ENCODE measurements at places on chromosomes 12 and 14.

DNA sequence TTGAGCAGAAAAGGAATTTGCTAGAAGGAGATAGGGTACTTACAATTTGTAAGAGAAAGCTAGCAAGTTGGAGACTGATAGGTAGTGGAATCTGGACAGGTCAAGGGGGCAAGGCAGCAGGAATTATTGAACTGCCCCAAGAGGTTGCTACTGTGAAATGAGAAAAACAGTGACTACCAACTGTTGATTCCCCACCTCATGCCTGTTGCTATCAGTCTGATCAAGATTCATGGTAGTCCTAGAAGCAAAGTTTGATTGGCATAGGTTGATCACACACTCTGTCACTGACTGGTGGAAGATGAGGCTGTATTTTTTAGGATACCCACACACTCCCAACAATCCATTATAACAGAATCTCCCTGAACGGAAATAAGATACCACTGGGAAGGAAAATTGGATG is 89.4 kb upstream of the IGF1 start:
- no peak for DNase-seq

DNA sequence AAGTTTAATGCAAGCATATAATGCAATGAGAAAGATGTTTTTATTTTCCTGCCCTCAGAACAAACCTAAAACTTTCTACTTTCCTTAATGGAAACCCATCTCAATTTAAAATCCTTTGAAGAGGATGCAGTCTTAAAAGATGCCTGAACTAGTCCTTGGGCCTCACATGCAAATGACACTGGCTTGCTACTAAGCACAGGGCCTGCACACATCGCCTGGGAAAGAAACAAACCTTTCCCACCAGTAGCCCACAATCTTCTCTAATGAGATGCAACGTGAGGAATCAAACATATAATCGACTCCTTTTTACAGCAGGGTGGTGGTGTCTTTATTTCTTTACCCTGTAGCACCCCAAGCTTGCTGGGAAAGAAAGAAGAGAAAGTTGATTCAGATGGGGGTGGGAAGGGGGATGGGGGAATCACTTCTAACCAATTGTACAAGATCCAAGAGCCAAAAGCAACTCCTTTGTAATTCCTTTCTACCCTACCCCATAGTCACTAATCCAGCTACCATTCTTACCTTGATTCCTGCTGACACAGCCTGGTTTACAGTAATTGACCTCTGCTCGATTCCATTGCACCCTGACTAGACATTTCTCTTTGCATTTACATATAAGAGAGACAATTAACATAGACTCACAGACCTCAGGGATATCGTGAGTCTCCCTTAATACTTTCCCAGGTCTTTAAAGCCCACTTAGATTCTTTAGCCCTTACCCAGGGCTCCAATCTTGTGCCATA is 69.5 kb upstream of the FERMT2 start:
- no peak for DNase-seq

- DNase-seq: no peak
Measured at GRCh38 chr12:52494518-52494917, 1.5 kb upstream of the KRT6A start.

DNA sequence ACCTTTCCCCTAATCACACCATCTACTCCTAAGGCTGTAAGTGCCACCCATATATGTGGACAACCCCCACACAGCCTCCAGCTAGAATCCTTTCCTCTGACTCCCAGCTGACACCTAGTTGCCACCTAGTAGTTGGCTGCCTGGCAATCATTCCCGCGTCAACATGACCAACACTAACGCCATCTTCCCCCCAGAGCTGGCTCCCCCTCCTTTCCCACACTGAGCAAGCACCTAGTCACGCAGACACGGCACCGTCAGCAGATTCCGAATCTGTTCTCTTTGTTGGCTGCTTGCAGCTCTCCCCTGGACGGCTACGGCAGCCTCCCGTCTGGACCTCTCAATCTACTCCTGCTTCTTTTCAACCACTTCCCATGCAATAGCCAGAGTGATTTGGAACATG is 27.7 kb downstream of the UBR7 start:
- DNase-seq: no peak

GRCh38 chr12:132803888-132804287 is 24.8 kb downstream of the GOLGA3 start:
- no peak for DNase-seq

DNA sequence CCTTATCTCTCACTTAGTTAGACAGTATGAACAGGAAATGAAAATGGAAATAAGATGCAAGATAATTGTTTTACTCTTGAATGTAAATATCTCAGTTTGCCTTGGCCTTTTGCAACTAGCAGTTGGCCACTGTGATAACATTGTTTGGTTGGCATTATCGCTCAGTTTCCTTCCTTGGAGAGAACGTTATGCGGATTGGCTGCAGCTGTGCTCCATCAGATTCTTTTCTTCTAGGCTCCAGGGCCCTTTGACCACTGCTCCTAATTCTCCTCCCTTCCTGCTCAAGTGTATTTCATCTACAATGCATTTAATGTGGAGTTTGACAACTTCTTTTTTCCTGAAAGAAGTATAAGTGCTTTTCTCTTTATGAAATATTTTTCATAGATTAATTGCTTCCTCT is 284.2 kb downstream of the ADAMTS20 start:
- DNase-seq: no peak

DNA sequence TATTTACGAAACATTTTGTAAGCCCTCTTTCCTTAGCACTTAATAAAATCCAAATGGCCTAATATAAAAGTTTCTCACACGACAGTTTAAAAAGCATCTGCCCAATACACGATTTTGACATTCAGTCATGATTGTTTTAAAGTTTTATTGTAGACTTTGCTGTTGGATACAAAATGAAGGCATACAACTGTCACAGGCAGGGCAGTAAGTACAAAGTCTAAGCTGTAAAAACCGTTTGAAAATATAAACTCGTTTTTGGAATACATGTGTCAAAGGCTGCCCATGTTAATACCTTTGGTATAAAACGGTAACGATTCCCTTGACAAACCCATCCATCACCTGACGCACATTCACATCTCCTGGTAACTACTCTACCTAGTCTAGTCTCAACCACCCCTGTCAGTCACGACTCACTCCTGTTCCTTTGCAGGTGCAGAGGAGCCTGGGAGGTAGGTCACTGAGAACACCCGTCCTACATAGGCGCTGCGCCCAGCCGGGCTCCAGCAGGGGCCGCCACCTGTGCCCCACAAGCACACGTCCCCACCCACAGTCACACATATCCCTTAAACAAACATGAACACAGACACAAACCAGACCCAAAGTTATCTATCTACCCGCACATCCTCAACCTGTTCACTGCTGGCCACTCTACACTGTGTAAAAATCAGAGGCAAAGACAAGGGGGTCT is 27.1 kb downstream of the KCTD10 start:
- no peak for DNase-seq

GRCh38 chr14:72594099-72594901 is 299.6 kb downstream of the DPF3 start:
- DNase-seq: peak; percentile 18

DNA sequence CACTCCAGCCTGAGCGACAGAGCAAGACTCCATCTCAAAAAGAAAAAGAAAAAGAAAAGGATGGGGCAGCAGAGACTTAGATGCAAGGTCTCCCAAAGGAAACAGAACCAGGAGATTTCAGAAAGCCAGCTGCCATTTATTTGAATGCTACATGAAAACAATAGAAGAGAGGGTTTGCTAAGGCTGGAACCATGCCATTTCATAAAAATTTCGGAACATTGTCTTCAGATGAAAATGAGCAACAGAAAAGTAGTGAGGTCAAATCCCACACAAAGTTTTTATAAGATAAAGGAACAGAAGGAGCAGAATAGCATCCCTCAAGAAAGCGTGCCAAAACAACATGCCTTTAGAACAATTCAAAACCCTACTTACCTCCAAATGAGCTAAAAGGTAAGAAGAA is 175.3 kb downstream of the ETV6 start:
- no peak for DNase-seq

DNA sequence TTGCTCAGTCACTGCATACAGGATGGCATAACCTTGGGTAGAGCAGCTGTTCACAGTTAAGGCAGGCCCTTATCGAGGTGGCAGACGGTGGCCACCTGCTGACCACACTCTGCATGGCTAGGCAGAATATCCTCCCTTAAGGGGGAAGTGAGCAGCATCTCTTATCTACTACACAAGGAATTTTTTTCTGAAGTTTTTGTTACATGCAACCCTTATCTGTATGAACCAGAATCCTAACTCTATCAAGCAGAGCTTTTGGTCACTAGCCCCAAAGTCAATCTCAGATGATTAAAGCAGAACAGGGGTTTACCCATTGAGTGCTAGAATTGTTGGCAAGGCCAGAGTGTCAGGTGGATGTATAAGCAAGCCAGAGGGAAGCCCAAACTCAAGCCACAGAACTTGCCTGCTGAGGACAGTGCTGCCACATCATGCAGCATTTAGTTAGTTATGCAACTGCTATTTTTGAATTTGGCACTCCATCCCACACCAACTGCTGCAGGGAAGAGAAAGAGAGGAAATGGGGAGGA is 192.8 kb downstream of the TBX5 start:
- DNase-seq: no peak

DNA sequence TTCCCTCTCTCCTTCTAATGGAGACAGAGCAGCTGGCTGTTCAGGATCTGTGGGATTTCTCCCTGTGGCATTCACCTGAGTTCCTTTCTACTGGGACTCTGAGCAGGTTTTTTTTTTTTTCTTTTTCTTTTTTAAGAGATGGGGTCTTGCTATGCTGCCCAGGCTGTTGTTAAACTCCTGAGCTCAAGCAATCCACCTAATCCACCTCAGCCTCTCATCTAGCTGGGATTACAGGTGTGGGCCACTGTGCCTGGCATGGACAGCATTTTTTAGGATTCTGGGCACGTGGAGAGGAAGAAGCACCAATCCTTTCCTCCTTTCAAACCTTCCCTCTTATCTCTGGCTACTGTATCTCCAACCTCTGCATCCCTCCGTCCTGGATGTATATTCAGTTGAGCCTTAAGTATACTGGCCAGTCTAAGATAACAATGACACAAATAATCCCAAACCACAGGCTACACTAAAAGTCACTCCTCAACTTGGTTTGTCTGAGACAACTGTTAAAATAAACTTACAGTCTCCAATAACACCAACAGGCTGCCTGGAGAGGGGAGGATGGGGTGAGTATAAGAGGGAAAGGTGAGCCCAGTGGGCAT is 16.4 kb upstream of the CELA1 start:
- DNase-seq: no peak

GRCh38 chr12:104454997-104455396 is 1.8 kb upstream of the CHST11 start:
- DNase-seq: no peak

- DNase-seq: no peak
Measured at GRCh38 chr14:80850197-80850814, 91.2 kb downstream of the CEP128 start.

- no peak for DNase-seq
Measured at GRCh38 chr12:50149311-50149710, 17.9 kb downstream of the CERS5 start.

DNA sequence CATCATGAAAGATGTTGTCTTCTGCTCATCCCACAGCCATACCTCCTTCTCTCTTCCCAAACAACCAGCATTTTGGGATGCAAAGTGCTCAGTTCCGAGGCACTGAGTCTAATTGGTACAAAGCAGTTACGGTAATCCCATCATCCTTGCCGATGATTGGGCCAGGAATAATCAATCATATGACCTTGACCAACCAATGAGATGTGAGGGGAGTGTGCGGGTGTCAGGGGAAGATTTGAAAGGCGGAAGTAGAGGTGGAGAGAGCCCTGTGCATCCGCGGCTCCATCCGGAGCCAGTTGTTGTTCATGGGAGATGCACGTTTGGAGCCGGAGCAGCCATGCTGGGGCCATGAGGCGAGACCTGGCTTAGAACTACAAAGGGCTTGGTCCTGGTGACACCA is 67.3 kb downstream of the SYNE3 start:
- DNase-seq: no peak

GRCh38 chr12:114479831-114480230 is 73.9 kb upstream of the TBX5 start:
- DNase-seq: no peak

All from effector memory CD4-positive, alpha-beta T cell (primary cell).